Uterus (tissue), 4 donors: ENCODE measurements at places on chromosomes 7 and 10.

DNA sequence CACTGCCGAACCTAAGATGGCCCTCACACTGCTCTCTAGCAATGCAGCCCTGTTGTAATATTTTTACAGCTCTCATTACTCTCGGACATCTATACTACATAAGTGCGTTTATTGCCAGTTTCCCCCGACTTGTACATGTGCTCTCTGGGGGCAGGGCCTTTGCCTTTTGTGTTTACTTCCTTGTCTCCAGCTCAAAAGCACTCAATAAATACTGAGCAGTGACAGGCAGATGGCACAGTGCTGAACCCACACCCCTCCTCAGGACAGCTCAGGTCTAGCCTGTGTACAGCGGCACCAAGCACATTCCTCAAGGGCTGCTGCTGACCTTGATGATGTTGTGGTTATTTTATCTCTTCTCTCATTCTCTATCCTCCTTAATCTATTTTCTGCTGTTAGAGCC is 68.0 kb upstream of the ELMO1 start:
- DNase-seq: no peak

GRCh38 chr7:134515569-134516468 is 11.5 kb upstream of the AKR1B10 start:
- DNase-seq: no peak

DNA sequence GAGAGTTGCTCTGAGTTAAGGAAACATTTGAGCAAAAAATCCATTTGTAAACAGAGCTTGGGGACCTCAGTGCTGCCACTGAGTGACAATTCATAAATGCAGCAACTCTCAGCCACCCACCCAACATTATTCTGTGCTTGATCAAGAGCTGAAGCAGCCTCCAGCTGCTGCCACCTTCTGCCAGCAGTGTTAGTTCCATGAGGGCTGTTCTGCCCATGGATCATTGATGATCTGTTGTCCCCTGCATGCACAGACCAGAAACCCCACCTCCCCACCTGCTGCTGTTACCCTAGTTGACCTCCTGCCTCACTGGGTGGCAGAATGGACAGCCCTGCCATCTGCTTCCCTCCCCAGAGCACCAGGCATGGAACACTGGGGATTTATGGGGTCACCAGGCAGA is 305.4 kb downstream of the KCNMA1 start:
- no peak for DNase-seq

DNA sequence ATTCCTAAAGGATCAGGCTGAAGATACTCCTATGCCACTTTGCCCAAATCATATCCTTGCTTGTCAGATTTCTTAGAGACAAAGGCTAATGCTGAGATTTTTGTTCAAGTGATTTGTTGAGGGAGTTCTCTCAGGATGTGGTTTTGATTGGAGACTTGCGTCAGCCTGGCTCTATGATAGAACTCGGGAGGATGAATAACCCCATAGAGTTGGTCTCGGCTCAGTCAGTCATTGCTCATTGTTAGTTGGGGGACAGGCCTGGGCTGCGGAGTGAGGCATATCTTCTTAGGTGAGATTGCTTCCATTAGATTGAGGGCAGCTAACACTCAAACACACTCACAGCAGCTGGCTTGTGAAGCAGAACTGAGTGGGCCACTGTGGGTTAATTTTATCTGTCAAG is 203.4 kb downstream of the KIF20B start:
- DNase-seq: no peak

- peak; percentile 34 for DNase-seq
Measured at GRCh38 chr10:35420827-35421552, 84.7 kb downstream of the CCNY start.

- DNase-seq: no peak
Measured at GRCh38 chr7:117217106-117218035, 105.5 kb downstream of the WNT2 start.

- no peak for DNase-seq
Measured at GRCh38 chr7:119555788-119556187, 717.2 kb upstream of the KCND2 start.

- no peak for DNase-seq
Measured at GRCh38 chr7:80453699-80454340, 58.0 kb downstream of the GNAT3 start.

- DNase-seq: no peak
Measured at GRCh38 chr7:137074391-137075030, 206.1 kb downstream of the CHRM2 start.

GRCh38 chr7:107712025-107712424 is 31.9 kb upstream of the CBLL1 start:
- no peak for DNase-seq

- DNase-seq: no peak
Measured at GRCh38 chr10:119335671-119336353, 128.4 kb downstream of the GRK5 start.

- DNase-seq: no peak
Measured at GRCh38 chr10:24882047-24882698, 70.2 kb downstream of the PRTFDC1 start.

DNA sequence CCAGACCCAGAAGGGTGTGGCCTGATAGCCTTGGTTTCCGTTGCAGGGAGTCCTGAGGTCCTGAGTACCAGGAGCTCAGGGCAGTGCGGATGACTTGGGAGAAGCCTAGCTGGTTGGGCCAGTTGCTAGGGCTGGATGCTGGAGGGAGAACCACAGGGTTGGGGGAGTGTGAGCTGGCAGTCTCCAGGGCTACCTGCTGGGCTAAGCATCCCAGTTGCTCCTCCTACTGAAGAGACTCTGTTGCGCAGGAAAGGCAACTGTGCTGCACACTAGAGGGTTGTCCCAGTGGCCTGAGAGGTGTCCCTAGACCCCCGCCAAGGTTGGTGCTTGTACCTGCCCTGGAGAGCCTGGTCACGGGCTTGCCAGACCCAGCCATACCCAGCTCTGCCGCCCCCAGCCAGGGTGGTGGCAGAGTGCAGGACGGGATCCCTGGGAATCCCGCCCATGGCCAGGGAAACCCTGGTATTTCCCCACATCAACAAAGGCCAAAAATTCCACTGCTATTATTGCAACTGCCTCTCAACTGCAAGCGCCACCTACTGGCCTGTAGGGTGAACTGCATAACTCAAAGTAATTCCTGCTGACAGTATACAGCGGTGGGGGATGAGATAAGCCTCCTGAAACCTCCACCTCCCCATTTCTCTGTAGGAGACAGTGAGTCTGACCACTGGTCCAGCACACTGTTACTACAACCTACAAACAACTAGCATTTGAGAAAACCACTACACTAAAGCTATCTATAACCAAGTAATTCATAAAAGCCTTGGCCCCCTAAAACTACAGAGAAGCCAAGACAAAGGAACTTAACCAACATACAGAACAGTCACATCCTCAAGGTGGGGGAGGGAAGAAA is 67.6 kb upstream of the DDC start:
- no peak for DNase-seq

- DNase-seq: no peak
Measured at GRCh38 chr7:139252451-139252850, 21.4 kb downstream of the UBN2 start.

GRCh38 chr10:76309741-76310587 is 878.5 kb downstream of the LRMDA start:
- peak; percentile 43 for DNase-seq

- no peak for DNase-seq
Measured at GRCh38 chr7:24869572-24869971, 110.4 kb downstream of the OSBPL3 start.

GRCh38 chr10:109894516-109894915 is 28.8 kb downstream of the XPNPEP1 start:
- DNase-seq: peak; percentile 84

- no peak for DNase-seq
Measured at GRCh38 chr10:25028711-25029110, 12.3 kb downstream of the THNSL1 start.

DNA sequence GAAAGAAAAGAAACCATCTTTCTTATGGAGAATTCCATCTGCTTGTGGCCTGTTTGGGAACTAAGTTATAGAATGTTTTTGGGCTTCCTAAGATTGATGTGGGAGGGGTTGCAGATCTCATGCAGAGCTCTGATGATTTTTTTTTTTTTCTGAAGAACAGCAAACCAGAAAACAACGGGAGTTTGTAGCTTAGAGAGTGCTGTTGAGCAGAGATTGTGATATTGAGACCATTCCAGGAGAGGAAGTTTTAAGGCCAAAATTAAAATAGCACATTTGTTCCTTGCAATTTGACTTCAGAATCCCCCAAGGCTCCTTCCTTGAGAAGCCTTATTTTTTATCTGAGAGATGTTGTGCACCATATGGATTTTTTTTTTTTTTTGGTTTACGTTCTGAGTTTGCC is 159.5 kb upstream of the NRP1 start:
- DNase-seq: no peak

GRCh38 chr10:125190414-125190813 is 30.1 kb upstream of the CTBP2 start:
- no peak for DNase-seq

GRCh38 chr10:74728225-74728624 is 98.2 kb upstream of the KAT6B start:
- DNase-seq: no peak

GRCh38 chr7:96773483-96773882 is 63.8 kb upstream of the SEM1 start:
- no peak for DNase-seq

GRCh38 chr7:22782616-22783232 is 39.9 kb downstream of the TOMM7 start:
- peak; percentile 26 for DNase-seq

GRCh38 chr10:102352066-102352715 is 43.3 kb upstream of the NFKB2 start:
- DNase-seq: peak; percentile 54

- no peak for DNase-seq
Measured at GRCh38 chr7:48734695-48735406, 189.5 kb upstream of the CDC14C start.

DNA sequence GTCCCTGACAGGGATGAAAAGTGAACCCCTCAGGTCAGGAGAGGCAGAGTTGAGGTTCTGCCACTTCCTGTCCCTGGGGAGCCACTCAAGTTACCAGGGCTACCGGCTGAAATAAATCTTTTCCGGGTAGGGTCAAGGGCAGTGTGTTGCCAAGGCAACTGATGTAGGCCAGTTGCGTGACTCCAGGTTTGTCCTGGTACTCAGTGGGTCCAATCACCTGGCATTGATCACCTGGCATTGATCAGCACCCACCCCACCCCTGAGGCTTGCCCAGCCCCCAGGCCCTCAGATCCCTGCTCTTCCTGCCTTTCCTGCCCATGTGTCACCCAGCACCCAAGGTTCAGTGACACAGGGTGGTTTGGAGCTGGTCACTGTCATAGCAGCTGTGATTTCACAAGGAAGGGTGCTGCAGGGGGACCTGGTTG is 5.9 kb downstream of the SAP25 start:
- DNase-seq: no peak

DNA sequence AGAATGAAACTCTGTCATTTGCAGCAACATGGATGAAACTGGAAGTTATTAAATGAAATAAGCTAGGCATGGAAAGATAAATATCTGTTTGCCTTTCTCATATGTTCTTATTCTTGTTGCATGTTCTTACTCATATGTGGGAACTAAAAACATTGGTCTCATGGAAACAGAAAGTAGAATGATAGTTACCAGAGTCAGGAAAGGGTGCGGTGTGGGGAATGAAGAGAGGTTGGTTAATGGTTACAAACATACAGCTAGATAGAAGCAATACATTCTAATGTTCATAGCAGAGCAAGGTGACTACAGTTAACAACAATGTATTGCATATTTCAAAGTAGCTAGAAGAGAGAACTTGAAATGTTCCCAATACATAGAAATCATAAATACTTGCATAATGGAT is 105.1 kb downstream of the FAM107B start:
- DNase-seq: no peak

DNA sequence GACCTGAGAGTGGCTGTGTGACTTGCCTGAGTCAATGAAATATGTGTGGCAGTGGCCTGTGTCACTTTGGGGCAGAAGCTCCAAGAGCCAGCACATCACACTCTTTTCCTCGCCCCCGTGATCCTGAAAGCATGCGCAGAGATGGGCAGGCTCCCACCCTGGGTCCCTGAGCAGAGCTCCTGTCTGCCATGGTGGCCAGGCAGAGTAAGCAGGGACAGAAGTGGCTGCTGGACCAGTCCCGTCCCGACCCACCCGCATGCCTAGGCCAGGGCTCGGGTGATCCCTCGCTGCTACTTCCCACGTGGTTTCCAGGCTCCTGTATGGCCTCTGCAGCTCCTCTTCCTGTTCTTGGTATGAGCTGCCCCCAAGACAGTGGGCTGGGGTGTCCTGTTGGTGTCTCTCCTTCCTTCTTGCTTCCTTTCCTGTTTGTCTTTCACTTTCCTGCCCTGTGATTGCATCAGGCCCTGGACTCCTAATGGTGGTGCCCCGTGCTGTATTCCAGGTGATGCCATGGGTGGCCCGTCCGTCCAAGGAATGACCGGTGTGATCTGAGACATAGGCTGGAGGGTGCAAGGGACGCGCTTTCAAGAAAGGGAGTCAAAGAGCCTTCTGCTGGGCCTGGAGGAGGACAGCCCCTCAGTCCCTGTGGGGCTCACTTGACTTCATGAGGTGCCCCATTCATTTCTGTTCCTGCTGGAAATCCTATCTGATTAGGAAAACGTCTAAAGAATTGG is 71.4 kb upstream of the SHH start:
- DNase-seq: no peak

DNA sequence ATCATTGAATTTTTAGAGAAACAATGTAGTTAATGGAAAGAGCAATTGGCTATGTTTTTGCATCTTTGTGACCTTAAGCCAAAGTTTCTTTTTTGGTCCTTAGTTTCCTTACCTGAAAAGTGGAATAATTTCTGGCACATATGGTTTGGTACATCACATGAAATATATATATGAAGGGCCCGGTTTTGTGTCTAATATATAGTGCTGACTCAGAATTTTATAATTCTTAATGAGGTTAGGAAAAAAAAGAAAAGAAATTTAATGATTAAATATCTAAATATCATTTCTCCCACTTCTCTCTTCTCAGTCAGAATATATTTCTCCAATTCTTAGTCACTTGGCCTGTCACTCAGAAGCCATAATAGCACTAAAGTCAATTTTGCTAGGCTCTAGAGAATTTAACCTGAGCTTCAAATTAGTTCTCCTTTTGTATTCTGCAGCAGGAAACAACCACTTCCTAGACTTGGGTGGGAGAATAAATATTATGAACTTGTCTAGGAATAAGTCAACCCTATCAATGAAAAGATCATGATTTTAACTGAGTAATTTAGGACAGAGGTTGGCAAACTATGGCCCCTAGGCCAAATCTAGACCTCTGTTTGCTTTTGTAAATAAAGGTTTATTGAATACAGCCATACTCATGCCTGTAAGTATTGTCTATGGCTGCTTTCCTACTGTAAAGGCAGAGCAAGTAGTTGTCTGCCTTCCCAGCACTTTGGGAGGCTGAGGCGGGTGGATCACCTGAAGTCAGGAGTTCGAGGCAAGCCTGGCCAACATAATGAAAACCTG is 34.6 kb downstream of the PPP1R9A start:
- DNase-seq: no peak

GRCh38 chr10:63197344-63198092 is 64.4 kb downstream of the NRBF2 start:
- DNase-seq: no peak

DNA sequence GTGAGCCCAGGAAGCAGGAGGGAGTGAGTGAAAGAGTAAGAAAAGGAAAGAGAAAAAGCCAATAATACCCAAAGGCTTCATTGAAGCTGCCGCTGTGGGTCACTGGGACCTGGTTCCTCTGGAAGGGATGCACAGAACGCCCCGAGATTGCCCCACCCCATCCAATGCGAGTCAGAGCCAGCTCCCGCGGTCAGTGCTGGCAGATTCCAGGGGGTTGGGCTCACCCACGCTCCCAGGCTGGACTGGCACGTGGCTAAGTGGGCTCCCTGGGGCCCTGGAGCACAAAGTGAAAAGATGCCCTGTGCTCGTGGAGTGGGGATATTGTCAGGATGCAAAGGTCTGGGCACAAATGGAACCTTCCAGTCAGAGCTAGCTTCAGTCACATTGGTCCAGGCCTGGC is 117.0 kb downstream of the OAT start:
- no peak for DNase-seq

- DNase-seq: no peak
Measured at GRCh38 chr10:9922126-9922870, 1095.4 kb upstream of the CELF2 start.
